CD4-positive, alpha-beta T cell treated with Interleukin-2 at 100 ng/mL for 4 hours (primary cell): ENCODE measurements at places on chromosomes 12 and 14.

GRCh38 chr12:115872919-115873357, 404.6 kb downstream of the MED13L start:
- no peak for DNase-seq

DNA sequence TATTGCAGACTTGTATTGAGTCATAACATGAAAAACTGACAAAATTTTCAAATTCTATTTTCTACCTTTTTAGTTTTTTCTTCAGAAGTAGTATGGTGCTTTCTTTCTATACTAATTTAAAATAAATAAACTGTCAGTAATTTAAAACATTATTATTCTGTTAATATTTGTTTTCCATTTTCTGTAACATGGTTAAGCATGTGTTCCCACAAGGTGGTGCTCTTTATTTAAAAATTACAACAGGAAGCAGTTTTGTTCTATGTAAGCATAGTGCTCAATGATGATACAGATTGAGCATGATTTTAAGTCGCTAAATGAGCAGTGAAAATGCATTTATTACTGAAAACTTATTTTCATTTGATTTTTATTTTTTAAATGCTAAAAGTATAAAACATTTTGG, 114.6 kb downstream of the PPFIA2 start:
- DNase-seq, result peak; percentile 32

DNA sequence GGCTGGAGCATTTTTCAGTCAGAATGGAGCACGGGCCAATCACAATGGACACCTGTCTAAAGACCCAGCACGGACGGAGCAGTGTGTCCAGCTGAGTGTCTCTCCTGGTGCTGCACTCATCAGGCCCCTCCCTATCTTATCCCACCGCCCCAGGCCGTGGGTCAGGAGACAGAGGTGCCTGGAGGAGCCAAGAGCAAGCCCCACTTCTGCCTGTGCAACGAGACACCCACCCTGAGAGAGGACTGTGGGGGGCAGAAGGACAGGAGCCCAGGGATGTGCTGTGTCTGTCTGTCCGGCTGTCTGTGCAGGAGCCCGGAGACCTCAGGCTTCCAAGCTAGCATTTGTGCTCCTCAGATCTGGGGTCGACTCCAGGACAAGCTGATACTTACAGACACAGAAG, 69.6 kb upstream of the SFSWAP start:
- DNase-seq, result no peak

DNA sequence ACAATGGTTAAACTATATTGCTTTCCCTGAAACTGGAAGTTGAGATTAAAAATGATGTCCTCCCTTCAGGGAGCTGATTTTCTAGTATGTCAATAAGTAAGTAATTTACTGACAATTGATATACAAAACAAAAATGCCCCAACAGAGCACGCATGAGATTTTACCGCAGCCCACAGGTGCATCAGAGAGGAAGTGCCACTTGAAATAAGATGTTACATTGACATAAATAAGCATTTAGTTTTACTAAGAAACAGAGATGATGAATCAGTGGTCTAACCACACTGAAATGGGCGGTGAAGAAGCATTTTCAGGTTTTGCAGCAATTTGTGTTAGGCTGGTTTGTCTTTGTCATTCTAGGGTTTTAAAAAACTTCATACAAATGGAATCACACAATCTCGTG, 8.8 kb upstream of the CLECL1 start:
- peak; percentile 89 for DNase-seq

DNA sequence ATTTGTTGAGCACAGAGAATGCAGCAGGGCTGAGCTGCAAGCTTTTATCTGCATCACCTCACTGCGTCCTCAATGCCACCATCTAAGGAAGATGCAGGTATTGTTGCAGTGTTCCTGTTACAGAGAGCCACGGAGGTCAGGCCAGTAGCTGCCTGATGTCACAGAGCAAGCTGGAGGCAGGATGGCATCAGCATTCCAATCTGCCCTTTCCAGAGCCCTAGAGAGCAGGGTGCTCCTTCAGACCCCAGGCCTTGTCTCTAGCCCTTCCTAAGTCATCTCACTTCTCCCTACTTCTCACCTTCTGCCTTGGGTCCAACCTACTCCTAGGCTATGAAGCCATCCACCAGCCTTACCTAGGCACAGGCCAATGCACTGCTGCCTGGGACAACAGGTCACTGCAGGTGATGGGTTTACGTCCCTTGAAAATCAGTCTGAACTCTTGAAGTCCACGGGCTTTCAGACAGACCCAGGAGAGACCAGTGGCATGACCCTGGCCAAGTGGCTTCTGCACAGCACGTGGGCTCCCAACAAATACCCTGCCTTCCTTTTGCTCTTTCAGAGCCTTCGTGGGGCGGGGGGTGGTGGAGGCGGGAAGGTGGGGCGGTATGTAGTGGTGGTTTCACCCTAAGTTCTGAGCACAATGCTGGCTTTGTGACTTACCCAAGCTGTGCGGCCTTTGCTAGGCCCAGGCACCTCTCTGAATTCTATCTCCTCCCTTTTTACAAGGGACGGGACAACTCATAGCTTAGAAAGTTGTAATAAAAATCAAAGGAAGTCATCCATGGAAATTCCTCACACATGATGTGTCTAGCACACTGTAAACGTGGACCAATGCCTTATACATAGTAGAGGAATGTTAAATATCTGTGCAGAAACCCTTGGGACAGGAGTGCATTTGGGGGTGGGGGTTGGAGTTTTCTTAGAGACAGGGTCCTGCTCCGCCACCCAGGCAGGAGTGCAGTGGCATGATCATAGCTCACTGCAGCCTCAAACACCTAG, 136.0 kb downstream of the KSR2 start:
- no peak for DNase-seq

DNA sequence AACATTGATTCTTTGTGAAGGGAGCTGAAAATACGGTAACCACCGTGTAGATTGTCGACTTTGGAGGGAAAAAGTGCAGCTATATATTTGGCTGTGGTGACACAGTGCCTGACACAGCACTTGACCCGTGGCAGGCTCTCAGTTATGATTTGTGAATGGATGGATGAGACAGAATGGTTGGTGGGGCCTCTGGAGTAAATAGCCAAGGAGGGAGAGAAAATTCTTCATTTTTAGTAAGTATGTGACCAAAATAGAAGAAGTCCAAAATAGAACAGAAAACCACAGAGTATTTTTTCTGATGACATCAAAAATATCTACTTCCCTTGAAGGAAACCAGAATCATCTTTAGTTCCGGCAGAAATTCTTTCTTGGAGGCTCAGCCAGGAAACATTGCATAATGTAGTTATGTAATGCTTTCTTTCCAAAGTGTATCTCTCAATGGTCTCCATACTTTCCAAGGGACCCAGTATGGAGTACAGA, 82.0 kb upstream of the WSCD2 start:
- no peak for DNase-seq
